NCI-H1436 treated with DMSO at 0.1 percent for 48 hours (cell line): ENCODE measurements at places on chromosomes 12 and 14.

GRCh38 chr12:58812214-58812613 is 108.1 kb downstream of the LRIG3 start:
- no peak for DNase-seq

DNA sequence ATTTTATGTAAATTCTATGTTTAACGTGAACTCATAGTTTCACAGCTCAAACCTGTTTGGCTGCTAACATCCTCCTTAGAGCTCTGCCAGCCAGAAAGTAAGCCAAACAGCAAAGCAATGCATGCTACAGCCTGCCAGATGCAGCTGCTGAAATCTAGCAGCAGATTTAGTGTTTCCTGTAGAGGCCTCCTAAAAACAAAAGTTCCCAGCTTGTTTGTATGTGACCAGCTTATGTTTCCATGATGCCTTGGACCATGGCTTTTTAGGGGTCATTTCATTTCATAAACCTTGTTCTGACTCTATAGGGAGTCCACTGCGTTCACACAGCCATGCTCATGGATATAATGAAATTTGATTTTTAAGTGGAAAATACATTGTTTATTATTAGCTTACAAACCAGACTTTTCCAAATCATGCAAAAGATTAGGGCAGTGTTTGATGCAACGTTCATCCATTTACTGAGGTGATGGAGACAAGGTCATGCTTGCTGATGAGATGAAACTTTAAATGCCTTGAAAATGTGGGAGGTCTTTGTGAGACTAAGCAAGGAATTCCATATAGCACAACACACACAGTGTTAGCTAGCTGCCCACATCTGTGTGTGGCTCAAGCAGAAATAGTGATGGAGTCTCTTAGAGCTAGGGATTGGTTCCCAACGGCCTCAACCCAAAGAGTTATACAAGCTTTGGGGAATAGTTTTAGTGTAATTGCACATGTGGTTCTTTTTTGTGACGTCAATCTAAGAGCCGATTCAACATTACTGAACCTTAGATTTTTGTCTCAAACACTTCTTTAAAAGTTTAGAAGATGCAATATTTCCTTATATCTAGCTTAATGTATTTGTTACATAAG is 157.5 kb upstream of the LRIG3 start:
- no peak for DNase-seq

DNA sequence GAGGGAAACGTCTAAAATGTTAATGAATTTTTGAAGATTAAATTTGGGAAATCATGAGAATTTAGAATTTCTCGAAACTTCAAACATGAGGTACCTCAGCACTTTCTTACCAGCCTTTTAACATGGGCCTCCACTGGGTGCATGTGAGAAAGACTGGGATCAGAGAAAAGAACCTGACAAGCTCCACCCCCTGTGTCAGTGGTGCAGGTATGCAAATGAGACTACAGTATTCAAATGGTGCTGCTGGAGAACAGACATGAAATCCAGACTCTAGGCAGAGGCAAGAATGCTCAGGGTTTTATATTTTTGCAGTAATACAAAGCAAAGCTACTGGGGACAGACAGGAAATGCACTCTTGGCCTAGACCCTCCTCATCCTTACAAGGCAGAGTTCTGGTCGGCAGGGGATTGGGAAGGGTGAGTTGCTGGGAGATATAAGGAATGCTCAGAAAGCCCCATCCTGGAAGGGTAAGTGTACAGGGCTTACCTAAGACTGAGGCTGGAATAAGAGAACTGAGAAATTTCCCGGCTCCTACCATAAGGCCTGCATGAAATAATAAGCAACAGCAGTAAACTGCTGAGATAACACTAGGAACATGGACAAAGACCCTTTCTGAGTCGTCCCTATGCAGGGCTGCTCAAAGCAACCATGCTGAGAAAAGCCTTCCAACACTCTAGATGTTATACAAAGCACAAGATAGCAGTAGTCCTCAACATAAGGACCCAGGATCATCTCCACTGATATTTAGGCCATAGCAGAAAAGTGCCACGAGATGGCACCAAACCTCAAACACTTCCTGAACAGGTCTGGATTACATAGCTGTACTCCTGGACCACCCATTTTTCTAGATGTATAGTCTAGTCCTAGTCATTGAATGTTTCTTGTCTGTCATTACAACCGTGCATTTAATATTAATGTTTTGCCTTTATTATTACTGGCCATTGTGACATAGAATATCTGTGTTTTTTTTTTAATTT is 260.8 kb downstream of the RASSF9 start:
- no peak for DNase-seq

DNA sequence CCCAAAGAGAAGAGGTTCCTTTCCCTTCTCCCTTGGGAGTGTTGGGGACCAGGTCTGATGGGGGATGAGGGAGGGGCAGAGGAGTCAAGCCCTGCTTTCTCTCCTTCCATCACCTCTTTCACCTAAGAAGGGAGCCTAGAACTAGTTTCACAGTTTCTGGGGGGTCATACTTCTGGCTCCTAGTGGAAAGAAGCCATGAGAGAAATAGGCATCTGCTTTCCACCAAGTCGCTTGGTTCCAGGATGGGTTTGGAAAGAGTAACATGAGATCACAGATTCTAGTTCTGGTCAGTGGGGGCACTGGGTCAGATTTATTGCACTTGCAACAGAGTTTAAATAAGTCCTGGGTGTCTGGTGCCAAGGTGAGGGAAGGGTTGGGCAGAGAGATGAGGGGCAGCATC is 10.5 kb upstream of the ZNF385A start:
- no peak for DNase-seq

DNA sequence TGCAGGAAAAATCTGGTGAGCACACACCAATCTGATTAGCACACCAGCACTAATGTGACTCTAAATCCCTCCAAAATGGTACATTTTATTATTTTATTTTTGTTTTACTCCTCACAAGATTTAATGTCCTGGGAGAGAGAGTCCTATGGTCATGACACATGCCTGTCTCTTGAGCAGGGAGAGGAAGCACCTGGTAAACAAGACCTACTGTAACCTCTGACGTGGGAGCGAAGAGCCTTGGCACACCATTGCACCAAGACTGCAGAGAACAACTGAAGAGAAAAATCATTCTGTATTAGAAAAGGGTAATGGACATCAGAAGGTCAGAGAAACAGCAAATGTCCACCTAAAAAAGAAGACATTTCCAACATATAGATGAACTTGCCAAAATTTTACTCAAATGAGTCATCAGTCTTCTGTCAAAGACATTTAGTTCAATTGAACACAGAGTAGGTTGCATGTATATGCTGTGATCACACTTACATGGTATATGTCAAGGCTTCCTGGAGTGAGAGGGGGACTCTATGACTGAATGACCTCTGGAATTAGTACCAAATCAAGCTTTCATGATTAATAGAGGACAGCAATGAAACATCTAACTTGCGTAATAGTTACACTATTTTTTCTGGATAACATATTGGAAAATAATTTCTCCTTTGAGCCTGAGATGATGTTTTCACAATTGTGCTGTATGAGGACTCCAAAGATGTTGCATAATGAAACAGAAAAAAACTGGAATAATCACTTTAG is 186.9 kb upstream of the FLRT2 start:
- DNase-seq: no peak

DNA sequence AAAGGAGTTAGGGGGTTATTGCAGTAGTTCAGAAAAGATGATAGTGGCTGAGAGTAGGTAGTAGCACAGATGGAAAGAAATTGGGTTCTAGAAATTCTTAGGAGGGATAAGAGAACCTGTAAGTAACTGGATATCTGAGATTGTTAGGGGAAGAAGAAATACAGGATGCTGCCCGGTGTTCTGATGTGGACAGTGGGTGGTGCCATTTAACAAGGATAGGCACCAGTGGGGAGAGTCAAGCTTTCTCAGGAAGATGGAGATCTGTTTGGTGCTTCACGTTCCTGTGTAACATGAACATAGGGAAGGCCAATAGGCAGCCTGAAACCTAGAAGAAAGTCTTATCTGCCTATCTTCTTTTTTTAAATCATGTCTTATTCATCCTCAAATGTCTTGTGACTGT is 245.9 kb downstream of the NPAS3 start:
- DNase-seq: no peak

GRCh38 chr14:104820669-104821228 is 19.8 kb downstream of the ZBTB42 start:
- no peak for DNase-seq
